ENCODE measurements at places on chromosomes 12 and 14.

DNA sequence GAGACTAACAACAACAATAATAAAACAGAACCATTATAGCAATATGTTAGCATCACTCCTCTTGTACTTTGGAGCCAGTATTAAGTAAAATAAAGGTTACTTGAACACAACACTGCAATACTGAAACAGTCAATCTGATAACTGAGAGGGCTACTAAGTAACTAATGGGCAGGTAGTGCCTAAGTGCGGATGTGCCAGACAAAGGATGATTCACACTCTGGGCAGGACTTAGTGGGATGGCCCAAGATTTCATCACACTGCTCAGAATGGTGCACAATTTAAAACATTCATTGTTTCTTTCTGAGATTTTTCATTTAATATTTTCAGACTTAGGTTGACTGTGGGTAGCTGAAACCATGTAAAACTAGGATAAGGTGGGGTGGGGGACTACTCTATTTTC lies 131.9 kb upstream of the CAND1 start:
- DNase-seq: no peak

DNA sequence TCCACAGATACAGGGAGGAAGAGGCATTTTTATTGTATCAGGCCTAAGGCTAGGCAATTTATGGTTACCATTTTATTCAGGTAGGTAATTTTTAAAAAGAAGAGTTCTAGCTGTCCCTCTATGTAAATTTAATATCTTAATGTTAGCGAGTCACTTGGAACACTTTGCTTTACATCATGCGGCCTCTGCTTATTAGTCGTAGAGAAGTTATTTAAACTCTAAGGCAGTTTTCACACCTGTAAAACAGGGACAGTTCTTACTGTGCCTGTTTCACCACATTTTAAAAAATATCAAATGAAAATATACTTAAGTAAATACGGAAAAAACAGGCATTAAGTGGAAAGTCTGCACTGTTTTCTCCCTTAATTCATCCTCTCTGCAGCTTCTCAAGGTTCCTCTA lies 71.4 kb upstream of the POC1B start:
- DNase-seq: no peak

DNA sequence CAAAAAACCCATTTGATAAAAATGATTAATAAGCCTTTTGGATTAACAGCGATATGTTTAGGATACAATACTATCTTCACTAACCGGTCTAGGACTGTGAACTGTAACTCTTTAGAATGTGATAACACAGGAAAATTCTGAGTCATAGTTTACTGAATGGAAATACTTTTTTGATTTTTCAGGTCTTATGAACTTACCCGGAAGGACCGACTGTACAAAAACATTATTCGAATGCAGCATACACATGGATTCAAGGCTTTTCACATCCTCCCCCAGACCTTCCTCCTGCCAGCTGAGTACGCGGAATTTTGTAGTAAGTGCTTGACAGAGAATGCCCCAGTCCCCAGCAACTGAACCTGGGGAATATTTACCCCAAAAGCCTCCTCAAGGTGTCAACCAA lies 29.0 kb downstream of the TTLL5 start:
- no peak for DNase-seq

DNA sequence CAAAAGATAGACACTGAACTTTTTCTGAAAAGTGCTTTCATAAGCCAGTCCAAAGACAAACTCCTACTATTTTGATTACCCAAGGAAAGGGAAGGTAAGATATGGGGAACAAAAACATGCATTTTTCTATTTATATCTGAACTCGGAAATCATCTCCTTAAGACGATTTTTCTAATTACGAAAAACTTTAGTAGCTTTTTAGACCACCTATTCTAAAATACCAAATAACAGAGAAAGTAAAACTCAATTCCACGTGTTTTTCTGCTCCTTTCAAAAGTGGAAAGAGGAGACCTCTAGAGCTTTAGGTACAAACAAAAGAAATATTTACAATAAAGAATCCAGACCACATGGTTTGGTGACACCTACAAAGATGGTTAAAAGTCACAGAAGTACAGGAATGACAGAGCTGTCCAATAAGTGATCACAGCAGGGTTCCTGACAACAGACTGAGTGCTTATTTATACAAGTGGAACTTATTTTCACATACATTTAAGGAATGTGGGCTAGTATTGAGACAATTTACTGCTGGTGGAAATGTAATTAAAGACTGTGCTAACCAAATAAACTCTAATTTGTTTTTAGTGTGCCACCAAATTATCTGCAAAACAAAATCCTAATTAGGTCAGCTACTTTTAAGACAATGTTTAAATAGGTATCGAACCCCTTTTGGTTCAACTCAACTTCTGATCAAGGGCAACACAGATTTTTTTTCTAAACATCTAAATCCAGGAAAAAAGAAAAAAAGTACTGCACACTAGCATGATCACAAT lies 2.4 kb downstream of the LRIG3 start:
- no peak for DNase-seq

- DNase-seq: no peak
These were observed 666.6 kb downstream of the DIO2 start for GRCh38 chr14:79544698-79545070.

DNA sequence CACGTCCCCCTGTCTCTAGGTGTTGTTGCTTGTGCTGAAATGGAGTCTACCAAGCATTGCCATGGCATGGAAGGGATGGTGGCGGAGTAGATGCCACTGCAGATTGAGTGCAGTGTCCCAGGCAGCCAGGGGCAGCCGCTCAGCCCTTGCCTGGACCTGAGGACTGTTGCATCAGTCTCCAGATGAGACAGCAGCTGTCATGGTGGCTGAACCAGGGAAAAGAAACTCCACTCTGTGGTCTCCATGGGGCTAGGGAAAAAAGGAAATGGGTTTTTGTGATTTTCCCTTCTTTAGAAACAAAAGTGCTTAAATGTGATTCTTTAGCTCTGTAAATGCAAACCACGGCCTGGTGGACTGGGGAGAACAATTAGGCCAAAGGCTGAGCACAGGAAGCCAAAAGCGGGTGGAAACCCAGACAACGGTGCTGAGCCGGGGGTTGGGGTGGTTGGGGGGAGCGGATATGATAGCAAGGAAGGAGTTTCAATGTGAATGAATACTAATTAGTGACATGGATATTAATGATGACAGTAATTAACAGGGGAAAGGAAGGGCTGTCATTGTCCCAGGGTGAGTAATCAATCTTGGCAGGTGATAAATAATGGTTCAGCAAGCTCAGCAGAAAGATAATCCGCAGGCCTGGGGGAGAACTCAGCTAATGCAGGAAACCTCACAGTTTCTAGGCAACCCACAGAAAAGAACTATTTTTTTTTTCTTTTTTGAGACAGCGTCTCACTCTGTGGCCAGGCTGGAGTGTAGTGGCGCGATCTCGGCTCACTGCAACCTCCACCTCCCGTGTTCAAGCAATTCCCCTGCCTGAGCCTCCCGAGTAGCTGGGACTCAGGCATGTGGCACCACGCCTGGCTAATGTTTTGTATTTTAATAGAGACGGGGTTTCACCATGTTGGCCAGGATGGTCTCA lies 442.6 kb downstream of the DPF3 start:
- DNase-seq: no peak

GRCh38 chr14:96638041-96638855 lies 136.1 kb downstream of the PAPOLA start:
- DNase-seq: peak; percentile 4

DNA sequence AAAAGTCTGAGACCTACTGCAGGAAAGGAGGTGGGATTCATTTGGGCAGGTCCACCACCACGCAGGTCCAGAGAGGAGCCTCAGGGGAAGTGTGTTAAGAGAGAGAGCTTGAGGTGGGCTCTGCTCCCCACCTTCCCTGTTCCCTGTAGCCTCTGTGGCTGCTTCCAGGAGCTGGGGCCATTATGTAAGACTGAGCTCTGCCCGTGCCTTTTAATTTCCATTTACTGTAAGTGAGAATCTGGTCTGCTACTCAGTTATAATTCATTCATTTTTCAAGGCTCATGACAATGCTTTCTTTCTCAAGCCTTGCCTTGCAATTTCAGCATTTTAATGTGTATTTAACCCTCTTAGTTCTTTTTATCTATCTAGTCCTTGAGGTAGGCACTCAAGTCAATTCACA lies 8.3 kb downstream of the SLC4A8 start:
- no peak for DNase-seq

- DNase-seq: no peak
These were observed 348.3 kb downstream of the CACNA1C start for GRCh38 chr12:2401040-2401439.

- no peak for DNase-seq
These were observed 19.8 kb downstream of the SLC16A7 start for GRCh38 chr12:59615392-59616165.

DNA sequence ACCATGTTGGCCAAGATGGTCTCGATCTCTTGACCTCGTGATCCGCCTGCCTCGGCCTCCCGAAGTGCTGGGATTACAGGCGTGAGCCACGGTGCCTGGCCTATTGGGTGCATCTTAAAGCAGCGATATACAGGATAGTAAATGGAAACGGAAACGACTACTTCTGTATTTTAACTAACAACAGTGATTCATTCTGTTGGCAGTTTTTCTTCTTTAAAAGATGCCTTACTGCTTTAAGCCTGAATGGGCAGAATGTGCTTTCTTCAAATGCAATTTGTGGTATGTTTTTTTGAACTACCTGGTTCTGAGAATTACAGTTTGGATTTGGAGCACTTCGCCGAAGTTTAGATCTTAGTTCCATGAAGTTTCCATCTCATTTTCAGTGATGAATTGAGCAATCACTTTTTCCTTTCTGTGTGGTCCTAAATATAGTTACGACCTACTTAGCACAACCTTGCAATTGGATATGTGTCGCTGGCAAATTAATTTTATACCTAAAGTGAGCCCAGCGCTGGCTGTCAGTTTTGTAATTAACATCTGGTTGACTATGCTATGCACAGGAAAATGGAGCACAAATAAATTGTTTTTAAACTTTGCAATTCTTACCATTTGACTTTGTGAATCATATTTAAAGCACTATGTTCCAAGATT lies 53.6 kb upstream of the EIF5 start:
- DNase-seq: no peak

DNA sequence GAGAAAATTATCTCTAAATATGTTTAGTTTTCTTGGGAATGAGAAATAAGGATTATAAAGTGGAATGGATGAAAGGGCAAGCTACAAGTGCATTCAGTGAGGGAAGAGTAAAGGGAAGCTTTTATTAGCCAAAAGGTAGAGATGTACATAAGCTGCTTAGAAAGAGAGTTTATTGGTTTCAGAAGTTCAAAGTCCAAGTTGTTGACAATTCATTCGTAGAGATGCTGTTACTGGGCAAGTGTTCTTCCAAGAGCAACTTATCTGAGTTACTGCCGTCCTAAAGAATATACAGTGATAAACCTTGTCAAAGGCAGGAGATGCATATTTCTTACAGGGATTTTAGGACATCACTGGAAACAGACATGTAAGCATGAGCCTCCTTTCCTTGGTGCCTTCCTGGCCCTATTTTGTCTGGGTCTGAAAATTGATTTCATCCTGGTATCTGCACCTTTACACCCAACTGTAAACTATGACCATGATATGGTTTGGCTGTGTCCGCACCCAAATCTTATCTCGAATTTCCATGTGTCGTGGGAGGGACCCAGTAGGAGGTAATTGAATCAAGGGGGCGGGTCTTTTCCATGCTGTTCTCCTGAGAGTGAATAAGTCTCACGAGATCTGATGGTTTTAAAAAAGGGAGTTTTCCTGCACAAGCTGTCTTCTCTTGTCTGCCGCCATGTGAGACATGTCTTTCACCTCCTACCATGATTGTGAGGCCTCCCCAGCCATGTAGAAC lies 46.8 kb downstream of the TRMT5 start:
- no peak for DNase-seq

- no peak for DNase-seq
These were observed 41.4 kb downstream of the C14orf132 start for GRCh38 chr14:96080571-96080970.

- DNase-seq: no peak
These were observed 42.4 kb upstream of the EMP1 start for GRCh38 chr12:13154027-13154538.

DNA sequence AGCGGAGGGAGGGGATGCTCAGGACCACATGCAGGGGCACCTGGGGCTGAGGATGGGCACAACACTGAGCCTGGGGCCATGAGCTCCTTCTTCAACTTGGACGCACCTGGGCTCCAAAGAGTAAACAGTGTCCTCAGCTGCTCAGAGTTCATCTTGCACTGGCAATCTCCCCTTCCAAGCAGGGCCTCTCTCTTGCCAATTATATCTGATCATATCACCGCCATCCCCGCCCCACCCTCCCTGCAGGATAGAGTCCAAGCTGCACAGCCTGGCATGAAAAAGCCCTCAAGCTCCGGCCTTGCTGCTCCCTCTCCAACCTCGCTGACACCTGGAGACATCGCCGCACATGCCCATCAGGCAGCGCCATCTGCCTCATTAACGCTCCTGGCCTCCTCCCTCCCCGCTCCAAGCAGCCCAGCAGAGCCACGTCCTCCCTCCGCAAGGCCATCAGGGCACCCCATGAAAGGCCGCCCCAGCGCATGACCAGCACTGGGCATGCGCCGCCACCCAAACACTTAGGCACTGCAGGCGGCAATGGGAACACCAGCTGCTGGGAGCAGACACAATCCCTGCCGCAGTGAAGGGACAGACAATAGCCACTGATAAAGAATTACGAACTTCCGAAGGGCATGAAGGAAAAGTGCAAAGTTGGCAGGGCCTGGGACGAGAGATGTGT lies 88.8 kb downstream of the CHGA start:
- no peak for DNase-seq

DNA sequence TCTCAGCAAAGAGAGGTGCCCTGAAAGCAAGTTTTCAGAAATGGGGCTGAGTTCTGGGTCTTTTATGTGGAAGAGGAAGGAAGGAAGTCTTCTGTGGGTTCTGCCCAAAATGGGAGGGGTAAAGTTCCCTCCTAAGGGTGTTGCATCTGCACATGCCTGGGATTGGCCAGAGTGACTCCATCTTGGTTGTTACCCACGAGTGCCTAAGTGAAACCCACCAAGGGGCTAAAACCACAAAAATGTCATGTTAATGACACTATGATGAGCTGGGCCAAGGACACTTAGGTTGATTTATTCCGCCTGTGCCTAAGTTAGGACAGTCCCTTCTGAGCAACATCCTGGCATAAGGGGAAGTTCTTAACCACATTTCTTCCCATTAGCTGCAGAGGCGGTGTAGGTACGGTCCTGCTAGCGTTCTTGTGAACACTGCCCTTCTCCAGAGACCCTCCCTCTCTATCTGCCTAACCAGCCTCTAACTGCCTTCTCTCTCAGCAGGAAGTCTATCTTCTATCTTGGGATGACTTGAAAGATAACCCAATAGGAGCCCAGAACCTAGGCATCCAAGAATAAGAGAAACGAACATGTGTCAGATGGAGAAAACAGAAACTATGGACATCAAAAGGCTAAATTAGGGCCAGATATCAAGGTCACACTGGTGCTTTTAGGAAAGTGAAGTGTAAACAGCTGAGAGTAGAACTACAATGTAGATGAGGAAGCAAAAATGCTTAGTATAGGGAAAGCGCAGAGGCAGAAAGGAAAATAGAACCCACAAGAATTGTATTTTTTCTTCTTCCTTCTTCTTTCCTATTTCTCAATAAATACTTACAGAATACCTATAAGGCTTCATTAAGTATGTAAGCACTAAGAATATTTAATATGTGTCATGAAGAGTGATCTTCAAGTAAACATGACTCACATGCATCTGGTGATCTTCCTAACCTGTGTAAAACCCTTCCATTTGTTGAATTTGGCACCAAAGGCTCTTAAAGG lies 104.2 kb upstream of the AMN1 start:
- DNase-seq: no peak
